ENCODE measurements at places on chromosomes 3 and 15. TPM values are rescaled to one million over a fixed set of nuclear protein-coding genes. Genes with fewer than 3 reads are reported as not detected.
A peak's percentile ranks its signal among the peaks of the same experiment; 100 is the strongest.

The TLR9 gene
- 0.15 TPM for total RNA-seq

The ROPN1 gene
- total RNA-seq: not detected

The GNB5 gene
- 27.6 TPM for total RNA-seq

The PRSS50 gene
- total RNA-seq: not detected

The SNX22 gene
- 6.3 TPM for total RNA-seq

The MYL3 gene
- not detected for total RNA-seq

DNA sequence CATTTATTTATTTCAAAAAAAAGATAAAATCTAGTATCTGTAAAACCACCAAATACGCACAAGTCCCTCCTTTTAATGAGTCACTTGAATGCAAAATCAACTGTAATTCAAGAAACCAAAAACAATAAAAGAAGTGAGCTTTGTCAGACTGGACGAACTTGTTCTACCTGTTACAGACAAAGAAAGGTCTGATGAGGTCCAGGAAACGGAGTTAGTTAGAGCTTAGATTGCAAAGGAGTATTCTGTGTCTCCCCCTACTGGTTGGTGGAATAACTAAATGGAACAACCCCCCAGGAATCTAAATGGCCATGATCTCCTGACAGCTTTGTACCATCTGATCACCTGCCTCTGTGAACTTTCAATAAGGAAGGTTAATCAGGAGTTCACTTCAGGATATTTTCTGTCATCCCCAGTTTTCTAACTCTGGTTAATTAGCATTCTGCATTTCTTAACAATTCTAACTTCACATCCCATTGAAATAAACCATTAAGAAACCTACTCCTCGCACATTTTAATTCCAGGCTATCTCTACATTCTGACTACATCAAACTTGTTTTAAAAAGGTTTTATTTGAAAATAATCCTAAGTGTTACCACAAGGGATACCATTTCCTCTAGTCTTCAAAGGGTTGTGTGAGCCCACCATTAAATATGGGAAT, 333.0 kb upstream of the SATB1 start:
- peak; percentile 63 for DNase-seq
- no peaks in the 10 kb centered on the region for H3K27me3 ChIP-seq
- H3K4me1 ChIP-seq: no peaks in the 10 kb centered on the region
- H3K4me3 ChIP-seq: no peak overlapping the region

DNA sequence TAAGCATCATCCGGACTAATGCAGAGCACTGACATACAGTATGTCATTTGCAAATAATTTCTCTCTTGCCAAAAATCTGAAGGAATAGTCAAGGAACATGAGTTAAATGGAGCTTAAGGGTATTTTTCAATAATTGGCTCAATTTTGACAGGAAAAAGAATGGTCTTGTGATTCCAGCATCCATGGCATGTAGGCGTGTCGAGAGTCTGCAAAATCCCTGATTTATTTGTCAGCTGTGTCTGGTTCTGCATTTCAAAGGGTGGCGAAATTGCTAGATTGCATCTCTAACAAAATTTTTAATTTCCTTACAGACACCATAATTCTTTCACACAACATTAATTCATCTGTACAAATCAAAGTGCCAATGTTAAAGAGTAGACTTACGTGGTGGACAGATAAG, 65.4 kb upstream of the TBC1D23 start:
- DNase-seq: no peak
- H3K36me3 ChIP-seq: no peaks in the 10 kb centered on the region
- no peaks in the 10 kb centered on the region for H3K27me3 ChIP-seq
- no peak overlapping the region for H3K4me3 ChIP-seq
- no peaks in the 10 kb centered on the region for H3K4me1 ChIP-seq

DNA sequence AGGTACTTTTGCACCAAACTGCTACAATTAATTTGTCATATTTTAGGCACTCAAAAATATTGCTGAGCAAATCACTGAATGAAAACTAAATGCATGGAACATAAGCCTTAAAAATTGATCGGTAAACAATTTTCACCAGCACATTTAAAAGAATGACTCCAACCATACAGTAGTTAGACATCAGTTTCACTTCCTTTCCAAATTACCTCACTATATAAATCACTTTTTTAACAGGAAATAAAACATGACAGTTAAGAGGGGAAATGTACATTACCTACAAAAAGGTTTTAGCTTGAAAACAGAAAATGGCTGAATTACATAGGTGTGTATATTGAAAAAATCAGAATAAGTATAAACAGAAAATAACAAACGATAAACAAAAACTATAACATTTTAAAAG, 108.4 kb downstream of the SERPINI1 start:
- no peaks in the 10 kb centered on the region for H3K27me3 ChIP-seq
- no peak overlapping the region for H3K27ac ChIP-seq
- no peak overlapping the region for H3K4me3 ChIP-seq
- H3K36me3 ChIP-seq: no peaks in the 10 kb centered on the region
- H3K4me1 ChIP-seq: no peaks in the 10 kb centered on the region

- H3K36me3 ChIP-seq: peaks cover 3% of the 10 kb centered on the region
- no peak overlapping the region for H3K27ac ChIP-seq
- H3K27me3 ChIP-seq: no peaks in the 10 kb centered on the region
- no peak overlapping the region for H3K4me3 ChIP-seq
- DNase-seq: no peak
Observed at GRCh38 chr3:122493296-122493695, 21.4 kb downstream of the KPNA1 start.

DNA sequence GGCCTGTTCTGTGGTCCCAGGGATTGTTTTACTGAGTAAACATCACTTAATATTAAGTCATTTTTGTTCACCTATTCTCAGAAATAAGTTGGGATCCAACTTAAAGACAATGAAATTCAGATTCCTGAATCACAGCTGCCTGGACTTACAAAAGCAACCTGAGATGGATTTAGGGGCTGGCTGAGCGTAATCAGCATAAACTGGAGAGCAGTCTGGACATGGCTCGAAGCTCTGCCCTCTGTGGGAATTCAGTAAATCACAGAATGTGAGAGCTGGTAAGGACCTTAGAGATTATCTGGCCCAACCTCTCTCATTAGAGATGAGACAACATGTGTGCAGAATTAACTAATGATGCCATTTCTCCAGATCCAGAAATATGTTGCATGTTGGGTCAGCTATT, 23.7 kb downstream of the CCDC80 start:
- H3K27me3 ChIP-seq: no peaks in the 10 kb centered on the region
- no peaks in the 10 kb centered on the region for H3K36me3 ChIP-seq
- H3K27ac ChIP-seq: no peak overlapping the region
- DNase-seq: no peak
- H3K4me1 ChIP-seq: no peaks in the 10 kb centered on the region

DNA sequence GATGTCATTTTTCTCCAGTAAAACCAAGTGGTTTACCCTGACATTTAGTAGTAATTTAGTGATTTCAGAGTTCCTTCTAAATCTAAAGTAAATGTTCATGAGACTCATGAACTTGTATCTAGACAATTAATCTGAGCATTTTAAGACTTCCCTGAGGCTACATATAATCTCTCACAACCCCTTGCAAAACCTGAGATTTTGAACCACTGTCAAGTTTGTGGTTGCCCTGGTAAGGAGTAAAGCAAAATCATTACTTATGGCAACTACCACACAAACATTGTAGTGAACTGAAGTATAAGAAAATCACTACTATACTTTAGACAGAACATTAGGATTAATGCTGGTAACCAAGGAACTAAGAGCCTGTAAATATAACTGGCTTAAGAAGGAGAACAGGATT, 370.2 kb downstream of the TIGIT start:
- no peak overlapping the region for H3K27ac ChIP-seq
- no peak overlapping the region for H3K4me3 ChIP-seq
- H3K4me1 ChIP-seq: peaks cover 38% of the 10 kb centered on the region
- no peak for DNase-seq
- no peaks in the 10 kb centered on the region for H3K27me3 ChIP-seq
- no peaks in the 10 kb centered on the region for H3K36me3 ChIP-seq
